ENCODE measurements at places on chromosomes 11 and 22.
A peak's percentile ranks its signal among the peaks of the same experiment; 100 is the strongest.

DNA sequence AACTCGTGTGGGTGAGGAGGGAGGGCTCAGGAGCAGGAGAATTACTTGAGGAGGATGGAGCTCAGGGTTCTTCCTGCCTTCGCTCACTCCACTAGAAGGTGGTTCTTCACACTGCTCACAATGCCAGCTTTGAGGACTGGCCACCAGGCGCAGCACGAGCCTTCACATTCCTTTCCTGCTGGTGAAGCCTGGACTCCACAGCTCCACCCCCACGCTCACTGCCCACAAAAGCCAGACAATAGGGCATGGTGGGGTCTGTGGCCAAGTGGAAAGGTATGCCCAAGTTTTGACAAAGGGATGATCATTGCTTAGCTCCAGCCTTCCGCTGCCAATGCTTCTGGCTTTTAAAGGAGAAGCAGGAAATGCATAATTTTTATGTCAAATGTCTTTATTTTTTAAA, 58.0 kb upstream of the FADD start:
- peak; percentile 29 for DNase-seq

GRCh38 chr11:36750349-36750748, 152.3 kb upstream of the RAG2 start:
- no peak for DNase-seq

DNA sequence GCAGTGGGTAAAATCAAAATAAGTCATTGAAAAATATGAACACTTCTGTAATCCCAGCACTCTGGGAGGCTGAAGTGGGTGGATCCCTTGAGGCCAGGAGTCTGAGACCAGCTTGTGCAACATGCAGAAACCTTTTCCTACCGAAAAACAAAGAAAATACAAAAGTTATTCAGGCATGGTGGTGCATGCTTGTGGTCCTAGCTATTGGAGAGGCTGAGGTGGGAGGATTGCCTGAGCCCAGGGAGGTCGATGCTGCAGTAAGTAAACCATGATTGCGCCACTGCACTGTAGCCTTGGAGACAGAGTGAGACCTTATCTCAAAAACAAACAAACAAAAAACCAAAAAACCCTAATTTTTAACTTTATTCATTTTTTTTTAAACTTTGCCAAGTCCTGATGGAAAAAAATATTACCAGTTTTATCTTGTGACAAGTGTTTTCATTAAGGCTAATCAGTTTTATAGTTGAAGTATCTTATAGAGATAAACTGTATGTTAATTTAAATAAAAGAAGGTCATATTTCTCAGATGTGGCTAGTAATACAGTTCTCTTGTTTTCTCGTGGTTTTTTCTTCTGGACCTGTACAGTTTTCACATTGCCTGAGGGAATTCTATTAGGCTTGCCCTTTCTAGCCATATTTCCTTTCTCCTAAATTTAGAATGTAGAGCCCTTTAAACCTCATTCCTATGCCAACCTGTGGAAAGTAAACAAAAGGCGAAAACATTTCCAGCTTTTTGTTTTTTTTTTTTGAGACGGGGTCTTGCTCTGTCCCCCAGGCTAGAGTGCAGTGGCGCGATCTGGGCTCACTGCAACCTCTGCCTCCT, 9.4 kb downstream of the HIPK3 start:
- no peak for DNase-seq

DNA sequence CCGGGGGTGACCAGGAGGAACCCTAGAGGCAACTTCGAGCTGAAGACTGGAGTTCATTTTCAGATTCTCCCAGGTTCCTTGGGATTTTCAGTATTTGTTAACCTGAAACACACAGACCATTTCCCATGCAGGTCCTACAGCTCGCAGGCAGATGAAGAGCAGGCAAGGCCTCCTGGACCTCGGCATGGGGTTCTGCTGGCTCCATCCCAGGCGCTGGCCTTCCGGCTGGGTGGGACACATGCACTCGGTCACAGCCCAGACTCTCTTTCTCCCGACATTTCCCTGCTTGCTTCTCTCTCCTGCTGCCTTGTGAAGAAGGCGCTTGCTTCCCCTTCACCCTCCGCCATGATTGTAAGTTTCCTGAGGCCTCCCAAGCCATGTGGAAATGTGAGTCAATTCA, 15.4 kb upstream of the TTLL12 start:
- DNase-seq, result no peak

GRCh38 chr11:88744140-88744539, 321.6 kb downstream of the GRM5 start:
- DNase-seq, result no peak

Measured in SW 1271 (cell line).